Activated T-cell treated with anti-CD3 and anti-CD28 coated beads for 24 hours (primary cell): ENCODE measurements at places on chromosomes 2 and 18.

GRCh38 chr2:48183991-48184390, 277.7 kb upstream of the FBXO11 start:
- no peak for DNase-seq

GRCh38 chr2:174779361-174779928, 15.2 kb upstream of the CHRNA1 start:
- DNase-seq = no peak

GRCh38 chr18:21241301-21242048, 557 bp upstream of the GREB1L start:
- no peak for DNase-seq

GRCh38 chr2:40244675-40245074, 207.2 kb downstream of the SLC8A1 start:
- DNase-seq = no peak
